ENCODE measurements at places on chromosomes 5 and 9. TPM values are rescaled to one million over a fixed set of nuclear protein-coding genes. Genes with fewer than 3 reads are reported as not detected.

The RNF183 gene
- polyA plus RNA-seq, result 8.7 TPM

The LCN2 gene
- 1.2 TPM for polyA plus RNA-seq

GRCh38 chr9:3868012-3868411 is 342.2 kb upstream of the RFX3 start:
- no peak for DNase-seq

The LHX2 gene
- 0.21 TPM for polyA plus RNA-seq

Measured in renal pelvis (tissue), 12 donors.